Cortex of kidney (tissue), 1 donor: ENCODE measurements at places on chromosomes 2 and 18.

- no peak for DNase-seq
Measured at GRCh38 chr2:170968205-170969003, 39.4 kb downstream of the GORASP2 start.

DNA sequence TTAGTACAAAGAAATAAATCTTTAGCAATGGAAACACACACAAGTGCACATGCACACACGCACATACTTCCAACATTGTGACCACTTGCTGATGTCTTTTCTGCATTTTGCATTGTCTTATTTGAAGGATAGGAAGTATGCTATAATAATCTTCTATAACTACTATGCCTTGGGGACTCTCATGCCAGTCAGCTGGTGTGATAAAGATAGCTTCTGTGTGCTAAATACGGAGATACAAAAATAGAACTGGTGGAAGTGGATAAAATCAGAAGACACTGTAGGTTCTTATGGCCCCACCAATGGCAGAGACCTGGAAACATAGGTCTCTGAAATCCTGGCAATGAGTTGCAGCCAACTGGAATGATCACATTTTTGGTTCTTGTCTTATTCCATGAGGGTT is 31.5 kb upstream of the RASGRP3 start:
- no peak for DNase-seq

DNA sequence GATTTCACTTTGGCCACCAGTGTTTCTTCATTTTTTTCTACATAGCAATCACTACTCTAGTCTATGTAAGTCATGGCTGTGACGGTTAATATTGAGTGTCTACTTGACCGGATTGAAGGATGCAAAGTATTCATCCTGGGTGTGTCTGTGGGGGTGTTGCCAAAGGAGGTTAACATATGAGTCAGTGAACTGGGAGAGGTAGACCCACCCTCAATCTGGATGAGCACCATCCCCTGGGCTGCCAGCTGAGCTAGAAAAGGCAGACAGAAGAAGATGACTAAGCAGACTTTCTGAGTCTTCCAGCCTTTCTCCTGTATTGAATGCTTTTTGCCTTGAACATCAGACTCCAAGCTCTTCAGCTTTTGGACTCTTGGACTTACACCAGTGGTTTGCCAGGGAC is 265.0 kb upstream of the SLC8A1 start:
- DNase-seq, result no peak

DNA sequence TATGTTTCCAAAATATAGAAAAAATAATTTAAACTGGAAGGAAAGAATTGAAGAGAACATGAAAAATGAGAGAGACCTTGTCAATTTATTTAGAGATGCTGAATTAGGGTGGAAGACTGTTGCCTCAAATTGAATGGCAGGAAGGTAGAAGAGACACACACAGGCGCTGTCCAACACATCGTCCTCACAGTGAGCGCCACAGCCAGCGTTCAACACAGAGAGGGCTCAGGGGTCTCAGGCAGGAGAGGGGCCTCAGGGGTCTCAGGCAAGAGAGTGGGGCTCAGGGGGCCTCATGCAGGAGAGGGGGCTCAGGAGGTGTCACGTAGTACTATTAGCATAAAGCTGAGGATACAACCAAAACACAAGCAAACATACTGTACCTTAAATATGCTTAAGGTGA is 65.7 kb downstream of the TMEM18 start:
- no peak for DNase-seq

DNA sequence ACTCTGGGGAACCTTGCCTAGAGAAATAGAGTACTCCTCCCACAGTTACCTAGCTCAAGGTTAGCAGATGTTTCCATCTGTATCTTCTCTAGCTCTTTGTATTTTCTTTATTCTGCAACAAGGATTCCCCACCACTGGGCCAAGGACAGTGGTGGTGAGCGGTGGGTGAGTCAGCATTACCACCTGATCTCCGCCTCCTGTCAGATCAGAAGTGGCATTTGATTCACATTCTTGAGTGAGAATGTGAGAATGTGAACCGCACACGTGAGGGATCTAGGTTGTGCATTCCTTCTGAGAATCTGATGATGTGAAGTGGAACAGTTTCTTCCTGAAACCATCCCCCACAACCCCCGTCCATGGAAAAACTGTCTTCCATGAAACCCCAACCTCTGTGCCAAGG is 9.0 kb downstream of the EPB41L3 start:
- no peak for DNase-seq

DNA sequence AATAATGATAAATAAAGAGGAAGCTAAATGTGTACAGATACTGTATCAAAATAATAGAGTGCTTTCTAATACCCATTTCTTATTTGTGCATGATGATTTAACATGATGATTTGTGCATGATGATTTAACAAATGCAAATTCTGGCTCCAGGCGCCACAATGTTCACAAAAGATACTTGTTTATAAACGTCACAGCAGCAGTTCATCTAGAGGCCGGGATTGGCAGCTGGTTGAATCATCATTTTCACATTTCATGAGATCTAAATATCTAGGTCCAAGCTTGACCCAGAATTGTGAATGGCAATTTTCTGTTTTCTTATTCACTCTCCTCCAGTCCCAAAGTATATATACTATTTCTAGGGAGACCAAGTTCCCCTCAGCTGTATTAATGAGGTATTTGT is 322.0 kb downstream of the SUCLG1 start:
- DNase-seq, result no peak

DNA sequence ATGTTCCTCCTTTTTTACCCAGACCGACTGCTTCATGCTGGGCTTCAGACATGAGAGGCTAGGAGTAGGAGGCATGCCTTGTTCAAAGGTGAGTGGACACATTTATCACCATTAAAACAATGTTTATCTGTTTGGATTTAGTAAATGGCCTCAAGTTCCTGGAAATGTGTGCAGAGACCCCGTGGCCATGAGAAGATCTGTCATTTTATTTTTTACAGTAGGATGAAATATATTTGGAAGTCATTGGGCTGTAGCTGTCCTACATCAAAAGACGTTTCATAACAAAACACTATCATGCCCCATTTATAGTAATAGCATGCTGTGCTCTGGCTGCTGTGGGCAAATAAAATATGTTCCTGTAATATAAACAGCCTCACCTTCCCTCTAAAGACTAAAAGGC is 403.9 kb upstream of the TNP1 start:
- no peak for DNase-seq

GRCh38 chr2:181957668-181958067 is 28.0 kb upstream of the PPP1R1C start:
- no peak for DNase-seq

DNA sequence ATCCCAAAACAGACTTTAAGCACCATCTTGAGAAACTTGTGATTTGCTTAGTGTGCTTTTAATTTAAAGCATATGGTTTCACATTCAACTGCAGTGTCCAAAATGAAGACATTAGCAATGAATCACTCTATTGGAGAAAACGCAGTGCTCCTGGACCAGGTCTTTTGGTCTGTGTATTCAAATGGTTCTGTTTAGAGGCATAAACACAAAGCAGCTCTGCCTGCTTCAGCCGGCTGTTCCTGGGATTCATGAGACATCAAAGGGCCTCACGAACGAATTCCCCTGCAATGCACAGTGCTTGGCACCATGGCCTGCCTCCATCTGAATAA is 117.1 kb upstream of the SP5 start:
- no peak for DNase-seq

DNA sequence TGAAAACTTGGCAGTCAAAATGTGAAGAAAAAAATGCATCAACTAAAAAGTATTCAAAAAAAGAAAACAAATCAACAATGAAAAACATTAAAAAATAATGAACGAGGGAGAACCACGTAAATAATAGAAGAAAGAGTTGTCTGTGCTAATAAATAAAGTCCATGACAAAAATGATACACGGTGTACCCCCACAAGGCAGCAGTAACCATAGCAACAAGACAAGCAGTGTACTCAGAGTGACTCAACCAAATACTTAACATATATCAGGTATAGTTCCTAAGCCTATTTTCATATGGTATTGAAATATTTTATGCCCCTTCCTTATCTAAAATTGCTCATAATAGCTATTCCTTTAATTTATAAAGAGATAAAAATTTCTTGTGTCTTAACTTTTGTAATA is 162.3 kb upstream of the TMEM200C start:
- DNase-seq, result no peak

DNA sequence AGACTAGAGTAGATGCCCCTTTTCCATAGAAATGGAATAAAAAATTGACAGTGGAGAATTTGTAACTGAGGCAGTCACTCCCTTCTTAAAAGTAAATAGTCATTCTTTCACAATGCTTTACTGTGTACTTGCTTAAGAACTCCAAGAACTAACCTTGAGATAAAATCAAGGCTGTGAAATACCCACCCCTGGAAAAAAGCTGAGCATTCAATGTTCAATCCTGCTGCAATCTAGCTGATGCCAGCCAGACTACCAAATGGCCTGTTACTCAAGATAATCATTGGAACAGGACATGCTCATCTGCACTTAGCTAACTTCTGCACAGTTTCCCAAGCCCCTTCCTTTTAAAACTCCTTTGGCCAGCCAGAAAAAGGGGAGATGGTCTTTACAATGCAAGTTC is 367.4 kb upstream of the GULP1 start:
- no peak for DNase-seq

DNA sequence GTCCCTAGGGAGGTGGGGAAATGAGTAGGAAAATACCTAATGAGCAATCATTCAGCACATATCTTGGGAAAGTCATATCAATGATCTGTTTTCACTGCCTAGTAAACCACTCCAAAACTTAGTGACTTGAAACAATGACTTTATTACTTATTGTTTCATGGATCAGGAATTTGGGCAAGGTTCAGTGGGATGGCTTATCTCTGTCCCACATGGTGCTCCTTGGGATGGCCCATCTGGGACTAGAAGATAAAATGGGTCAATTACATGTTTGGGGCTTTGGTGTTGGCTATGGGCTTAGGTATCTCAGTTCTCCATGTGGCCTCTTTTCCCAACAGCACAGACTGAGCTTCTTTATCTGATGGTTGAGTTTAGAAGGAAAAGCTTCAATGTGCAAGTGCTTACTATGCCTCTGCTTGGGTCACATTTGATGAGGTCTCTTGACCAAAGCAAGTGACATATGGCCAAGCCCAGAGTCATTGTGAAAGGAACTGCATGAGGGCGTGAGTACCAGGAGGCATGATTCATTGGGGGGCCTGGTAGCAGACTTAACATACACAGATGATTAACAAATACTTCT is 218.1 kb upstream of the TNP1 start:
- DNase-seq, result no peak

DNA sequence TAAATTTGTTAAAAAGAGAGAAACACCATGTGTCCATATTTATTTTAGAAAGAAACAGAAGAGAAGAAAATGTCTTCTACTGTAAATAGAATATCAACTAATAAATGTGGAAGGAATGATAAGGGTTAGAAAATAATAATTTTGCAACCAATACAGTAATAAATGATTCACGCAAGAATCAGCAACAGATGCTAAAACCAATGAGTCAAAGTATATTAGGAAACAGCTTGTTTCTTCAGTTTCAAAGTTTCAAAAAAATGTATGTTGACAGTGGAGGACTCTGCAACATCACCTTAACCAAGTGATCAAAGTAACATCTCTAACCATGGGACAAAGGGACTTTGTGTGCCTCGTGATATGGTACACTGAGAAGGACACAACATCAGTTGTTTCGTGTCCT is 147.0 kb downstream of the TWIST2 start:
- no peak for DNase-seq

GRCh38 chr2:56077359-56077915 is 106.4 kb upstream of the CCDC85A start:
- DNase-seq, result no peak

DNA sequence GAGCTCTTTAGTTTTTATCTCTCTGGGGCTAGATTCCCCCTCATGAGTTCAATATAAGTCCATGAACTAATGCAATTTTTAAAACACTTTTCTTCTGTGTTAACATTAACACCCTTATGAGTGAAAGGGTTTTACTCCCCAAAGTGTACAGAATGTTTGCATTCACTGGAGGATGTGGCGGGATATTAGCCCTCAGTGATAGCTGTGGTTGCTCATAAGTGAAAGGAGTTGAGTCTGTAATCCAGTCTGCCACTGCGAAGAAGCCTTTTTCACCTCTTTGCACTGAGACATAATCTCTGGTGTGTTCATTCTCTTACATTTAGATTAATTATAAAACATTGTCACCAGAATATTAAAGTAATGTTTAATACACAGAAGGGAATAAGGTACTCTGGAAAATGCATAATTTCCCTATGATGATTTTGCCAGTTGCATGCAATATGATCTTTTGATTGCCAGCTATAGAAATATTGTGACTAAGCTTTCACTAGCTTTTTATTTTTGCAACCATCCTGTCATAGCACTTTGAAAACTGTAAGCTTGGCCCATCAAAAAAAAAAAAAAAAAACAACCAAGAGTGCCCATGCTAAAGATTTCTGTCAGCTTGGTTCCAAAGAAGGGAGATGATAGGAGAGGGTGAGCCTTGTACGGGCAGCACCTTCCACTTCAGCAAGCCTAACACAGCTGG is 113.2 kb downstream of the BCL11A start:
- no peak for DNase-seq

GRCh38 chr2:208311321-208311720 is 45.3 kb downstream of the PIKFYVE start:
- no peak for DNase-seq

- DNase-seq, result no peak
Measured at GRCh38 chr2:186304064-186304463, 182.0 kb upstream of the ZC3H15 start.

DNA sequence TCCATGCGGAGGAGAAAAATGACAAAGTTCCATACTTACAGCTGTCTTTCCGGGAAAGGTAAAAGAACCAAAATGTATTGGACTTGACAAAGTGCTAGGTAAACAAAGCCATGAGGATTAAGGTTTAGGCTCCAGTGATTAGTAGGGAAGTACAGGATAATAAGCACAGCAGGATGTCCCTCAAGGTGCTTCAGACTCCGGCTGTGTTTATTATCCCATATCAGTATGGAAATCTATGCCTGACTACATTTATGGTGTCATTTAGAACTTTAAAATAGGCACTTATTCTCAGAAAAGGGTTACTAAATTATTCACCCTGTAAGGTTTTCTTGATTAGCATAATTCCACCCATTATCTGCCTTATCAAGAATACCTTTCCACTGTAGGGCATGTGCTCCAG is 136.3 kb upstream of the CCDC68 start:
- DNase-seq, result no peak

DNA sequence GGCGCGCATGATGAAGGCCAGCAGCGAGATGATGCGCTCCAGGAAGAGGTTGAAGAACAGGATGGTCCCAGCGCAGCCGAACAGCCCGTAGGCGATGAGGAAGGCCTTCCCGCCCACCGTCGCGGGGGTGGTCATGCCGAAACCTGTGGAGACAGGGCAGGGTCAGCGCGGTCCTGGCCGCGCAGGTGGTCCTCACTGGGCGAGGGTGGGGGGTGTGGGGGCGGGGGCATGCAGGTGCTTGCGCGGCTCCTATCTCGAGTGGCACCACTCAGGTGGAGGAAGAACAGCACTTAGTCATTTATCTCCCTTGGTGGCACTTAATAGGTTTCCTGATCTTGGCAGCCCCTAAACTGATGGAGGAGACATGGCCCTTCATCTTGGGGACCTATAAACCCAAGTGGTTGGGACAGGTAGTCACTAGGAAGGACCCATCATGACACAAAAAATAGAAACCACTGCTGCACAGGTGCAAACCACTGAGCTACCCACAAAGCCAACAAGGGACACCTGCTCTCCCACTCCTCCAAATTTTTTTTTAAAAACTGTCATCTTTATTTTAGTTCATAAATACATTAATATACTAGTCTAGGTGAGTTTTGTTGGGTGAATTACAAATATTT is 118.8 kb downstream of the MSH2 start:
- no peak for DNase-seq

GRCh38 chr2:210363261-210363660 is 48.3 kb upstream of the MYL1 start:
- no peak for DNase-seq

- no peak for DNase-seq
Measured at GRCh38 chr2:220188031-220188430, 560.6 kb downstream of the SLC4A3 start.
